ENCODE measurements at places on chromosomes 3 and 15.

GRCh38 chr3:190193210-190193609 is 72.5 kb upstream of the P3H2 start:
- DNase-seq: no peak

DNA sequence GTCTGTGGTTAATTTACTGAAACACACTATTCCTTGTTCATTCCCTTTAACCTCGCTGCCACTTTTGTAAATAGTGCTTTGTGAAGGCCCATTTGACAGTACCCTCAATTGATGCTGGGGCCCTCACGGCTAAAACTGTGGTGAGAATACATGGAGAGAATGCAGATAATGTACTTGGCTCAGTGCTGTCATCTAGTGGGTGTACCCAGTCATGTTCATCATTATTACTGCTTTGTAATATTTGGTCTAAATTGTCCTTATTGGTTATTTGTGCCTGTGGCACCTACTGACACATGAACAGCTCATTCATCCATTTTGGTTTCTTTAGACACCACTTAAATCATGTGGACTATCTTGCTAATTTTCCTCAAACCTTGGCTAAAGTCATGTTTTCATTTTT is 543.6 kb downstream of the EDEM1 start:
- peak; percentile 49 for DNase-seq

- peak; percentile 63 for DNase-seq
These were observed 42.9 kb upstream of the AKAP13 start for GRCh38 chr15:85337425-85338074.

DNA sequence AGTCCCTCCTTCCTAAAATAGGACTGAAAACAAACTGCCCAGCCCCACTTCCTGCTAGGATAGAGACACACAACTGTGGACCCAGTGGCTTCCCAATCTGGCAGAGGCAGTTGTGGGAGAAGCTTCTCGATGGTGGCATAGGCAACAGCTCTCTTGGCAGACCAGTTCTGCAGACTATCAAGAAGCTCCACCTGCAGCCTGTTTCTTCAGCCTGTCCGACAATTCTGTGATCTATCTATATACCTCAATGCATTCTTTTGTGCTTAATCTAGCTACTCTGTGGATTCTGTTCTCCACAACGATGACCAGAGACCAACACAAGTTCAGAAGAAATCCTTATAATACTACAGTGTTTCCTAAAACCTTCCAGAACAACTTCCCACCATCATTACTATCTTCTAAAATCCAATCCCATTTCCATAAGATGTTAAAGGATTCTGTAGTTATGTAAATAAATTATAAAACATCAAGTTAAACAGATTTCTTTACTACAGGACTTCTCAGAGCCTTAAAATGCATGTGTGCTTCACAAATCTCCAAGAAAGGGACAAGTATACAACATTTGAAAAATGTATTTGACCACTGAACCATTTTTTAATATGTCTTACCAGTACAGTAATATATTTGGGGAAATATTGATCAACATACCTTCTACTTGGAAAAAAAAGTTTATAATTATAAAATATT is 57.7 kb downstream of the IGF2BP2 start:
- no peak for DNase-seq

GRCh38 chr3:40705663-40706062 is 180.9 kb downstream of the ZNF621 start:
- DNase-seq: no peak

DNA sequence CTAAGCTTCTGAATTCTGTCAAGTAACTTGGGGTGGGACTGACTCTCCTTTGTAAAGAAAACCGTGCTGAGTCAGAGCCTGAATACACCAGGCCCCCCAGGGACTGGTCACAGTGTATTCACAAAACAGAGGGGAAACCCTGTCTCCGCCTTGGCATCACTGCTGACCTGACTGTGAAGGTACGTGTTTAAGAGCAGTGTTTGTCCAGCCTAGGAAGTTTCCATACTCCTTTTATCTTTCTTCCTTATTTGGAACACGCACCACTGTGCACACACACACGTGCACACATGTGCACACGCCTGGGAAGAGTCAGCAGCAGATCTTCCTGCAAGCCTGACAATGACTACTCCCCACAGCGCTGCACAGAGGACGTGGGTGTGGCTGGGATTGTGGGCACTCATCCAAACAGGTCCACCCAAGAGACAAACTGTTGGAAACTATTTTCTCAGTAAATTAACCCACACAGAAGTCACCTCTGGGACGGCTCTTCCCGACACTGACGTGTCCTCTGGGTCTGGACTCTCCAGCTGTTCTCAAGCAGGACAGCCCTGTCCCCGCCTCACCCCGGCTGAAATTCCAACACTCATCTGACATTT is 87.7 kb downstream of the ATP10A start:
- peak; percentile 73 for DNase-seq

DNA sequence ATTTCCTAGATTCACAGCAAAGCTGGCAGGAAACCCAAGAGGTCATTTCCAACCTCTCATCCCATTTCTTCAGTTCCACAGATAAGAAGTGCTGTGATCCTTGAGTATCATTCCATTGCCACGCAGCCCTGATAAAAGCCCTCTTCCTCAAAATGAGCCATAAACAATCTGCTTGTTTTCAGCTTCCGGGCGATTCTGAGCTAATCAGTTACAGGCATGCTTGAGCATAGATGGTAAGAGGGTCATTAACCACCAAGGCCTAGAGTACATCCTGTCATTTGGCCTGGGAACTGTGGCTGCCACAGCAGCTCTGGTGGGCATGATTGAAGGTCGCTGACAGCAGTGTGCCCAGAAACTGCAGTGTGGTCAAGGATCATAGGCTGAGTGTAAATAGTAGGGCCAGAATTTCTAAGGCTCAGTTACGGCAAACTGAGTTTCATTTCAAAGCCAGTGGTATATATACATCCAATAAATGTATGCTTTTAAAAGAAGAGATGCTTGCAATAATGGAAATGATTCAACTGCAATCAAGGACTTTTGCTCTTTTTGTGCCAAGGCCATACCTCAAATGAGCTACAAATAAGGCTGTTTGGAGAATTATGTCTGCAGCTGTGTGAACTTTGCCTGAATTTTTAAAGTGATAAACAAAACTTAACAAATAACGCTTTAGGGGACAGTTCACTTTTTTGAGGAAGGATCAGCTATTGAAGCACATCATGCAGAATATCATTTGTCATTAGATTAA is 47.3 kb downstream of the P3H2 start:
- DNase-seq: no peak

DNA sequence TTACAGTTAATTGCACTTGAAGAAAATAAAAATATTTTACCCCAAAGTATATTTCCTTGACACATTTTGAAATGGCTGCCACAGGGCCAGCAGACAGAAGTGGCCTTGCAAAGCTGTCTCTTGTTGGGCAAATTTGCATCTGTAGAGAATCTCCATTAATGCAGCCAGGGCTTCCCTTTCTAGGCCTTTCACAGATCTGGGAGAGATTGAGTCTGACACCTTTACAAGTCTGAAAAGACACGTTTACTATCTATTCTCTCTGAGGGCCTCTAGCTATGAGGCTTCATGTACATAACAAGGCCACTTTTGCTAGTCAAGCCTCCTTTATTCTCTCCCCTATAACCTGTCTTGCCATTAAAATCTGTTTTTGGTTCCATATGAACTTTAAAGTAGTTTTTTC is 135.9 kb downstream of the ANO10 start:
- DNase-seq: no peak

DNA sequence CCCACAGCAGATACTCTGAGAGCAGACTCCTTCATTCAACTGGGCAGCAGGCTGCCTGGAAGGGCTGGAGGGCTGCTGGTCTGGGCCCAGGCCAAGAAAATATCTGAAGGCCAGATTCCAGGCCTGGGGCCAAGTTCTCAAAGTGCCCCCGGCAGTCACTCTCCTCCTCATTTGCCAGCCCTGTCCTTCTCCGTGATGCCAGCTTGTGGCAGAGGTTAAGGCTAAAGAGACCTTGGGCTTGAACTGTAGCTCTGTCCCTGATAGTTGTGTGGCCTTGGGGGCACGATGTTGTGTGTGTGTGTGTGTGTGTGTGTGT is 39.0 kb downstream of the FAM3D start:
- no peak for DNase-seq

DNA sequence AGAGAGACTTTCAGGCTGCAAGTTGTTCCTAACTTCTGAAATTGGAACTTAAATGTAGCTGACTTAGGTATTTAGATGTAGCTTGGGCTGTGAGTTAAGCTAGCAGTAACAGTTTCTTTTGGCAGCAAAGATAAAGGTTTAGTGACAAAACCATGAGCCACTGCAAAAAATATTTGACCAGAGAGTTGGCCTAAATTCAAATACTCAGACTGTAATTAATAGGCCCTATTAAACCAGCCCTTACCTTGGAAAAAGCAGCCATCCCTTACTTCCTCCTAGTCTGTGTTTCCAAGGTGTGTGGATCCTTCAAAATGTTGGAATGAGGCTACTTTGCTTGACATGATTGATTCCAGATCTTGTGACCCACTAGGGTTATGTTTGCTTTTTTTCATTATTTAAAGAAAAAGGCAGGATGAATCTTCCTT is 8.2 kb downstream of the TPM1 start:
- no peak for DNase-seq

DNA sequence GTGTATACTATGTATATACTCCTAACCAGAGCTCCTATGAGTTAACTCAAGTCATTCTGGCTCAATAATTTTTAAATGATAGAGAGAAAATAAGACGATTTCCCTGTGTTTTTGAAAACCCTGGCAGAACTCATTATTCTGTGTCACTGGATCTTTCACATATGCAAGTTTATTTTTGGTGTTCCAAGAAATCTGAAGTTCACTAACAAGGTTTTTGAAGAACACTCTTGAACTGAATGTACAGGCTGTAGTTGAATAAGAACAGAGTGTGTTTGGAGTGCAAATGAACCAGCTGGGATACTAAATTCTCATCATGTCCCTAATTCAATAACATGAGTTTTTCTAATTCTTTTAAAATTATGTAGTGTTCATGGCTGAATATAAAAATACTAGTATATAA is 466.9 kb upstream of the SUCLG2 start:
- no peak for DNase-seq

GRCh38 chr15:77859491-77860060 is 217.9 kb downstream of the TBC1D2B start:
- peak; percentile 84 for DNase-seq

DNA sequence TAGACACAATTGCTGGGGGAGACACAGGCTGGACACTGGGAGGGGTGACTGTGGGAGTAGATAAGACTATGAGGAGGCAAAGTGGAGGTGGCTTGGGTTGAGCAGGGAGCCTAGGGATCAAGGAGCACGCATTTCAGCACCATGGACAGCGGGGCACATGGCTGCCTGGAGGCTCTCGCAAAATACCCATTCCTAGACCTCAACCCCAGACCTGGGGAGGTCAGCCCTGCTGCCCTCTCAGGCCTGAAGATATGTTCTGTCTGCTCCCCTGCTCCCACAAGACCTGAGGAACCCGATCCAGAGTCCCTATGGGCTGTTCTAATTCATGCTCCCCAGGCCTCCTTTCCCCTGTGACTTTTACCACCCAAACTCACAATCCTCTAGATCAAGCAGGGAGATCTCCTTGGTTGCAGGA is 16.0 kb upstream of the CPEB1 start:
- peak; percentile 93 for DNase-seq

DNA sequence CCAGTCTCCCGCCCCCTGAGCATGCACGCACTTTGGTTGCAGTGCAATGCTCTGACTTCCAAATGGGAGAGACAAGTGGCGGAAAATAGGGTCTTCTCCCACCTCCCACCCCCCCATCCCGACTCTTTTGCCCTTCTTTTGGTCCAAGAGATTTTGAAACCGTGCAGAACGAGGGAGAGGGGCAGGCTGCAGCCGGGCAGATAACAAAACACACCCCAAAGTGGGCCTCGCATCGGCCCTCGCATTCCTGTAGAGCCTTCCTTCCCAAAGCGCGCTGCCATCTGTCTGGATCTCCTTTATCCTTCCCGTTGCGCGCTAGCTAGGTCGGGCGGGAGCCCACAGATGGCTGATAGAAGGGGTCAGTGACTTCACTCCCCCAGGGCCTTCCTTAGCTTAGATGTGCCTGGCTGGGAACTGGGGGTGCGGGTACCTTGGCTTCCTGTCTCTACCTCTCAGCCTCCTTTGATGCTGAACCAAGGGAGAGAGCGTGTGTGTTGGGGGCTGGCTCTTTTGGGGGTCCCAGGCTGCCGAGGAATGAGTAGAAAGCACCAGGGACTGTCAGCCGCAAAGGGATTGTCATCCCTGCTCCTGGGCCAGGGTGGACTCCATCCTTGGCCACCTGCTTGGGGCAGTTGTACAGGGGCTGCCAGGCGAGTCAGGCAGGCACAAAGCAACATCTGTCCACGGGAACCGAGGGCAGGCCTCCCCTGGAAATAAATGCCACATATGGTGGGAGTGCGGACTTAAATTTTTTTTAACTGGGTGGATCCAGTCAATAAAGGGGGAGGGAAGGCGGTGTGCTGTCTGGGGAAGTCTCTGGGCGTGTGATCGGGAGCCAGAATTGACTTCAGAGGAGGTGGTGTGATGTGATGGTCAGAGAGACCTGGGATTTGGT is 1.8 kb downstream of the SMAD3 start:
- peak; percentile 71 for DNase-seq

- DNase-seq: no peak
These were observed 55.8 kb upstream of the FAM98B start for GRCh38 chr15:38398134-38398533.

DNA sequence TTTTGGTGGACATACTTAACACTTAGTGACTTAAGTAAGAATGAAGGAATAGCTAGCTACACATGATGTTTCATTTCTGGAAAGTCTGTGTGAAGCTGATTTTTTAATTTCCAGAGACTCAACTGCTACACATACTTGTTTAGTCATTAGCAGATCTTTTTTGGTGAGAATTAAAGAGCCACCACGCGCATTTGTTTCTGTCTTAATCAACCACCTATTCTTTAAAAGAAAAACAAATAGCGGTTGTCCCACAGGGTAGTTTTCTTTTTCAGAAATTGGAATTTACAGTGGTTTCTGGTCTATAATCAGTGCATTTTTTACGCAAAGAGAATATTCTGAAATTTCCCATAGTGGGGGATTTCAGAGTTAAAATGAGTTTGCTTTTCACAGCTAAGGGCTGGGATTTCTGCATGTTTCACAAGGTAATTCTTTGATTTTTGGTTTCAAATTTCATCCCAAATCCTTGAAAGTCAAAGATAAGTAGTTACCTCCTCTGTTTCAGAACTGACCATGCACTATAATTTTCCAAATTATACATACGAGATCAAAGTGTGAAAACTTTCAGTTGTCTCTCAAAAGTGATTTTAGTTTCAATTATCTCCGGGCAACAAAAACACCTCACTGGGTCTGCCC is 631.0 kb upstream of the GRM7 start:
- no peak for DNase-seq

GRCh38 chr15:46322753-46323152 is 687.9 kb downstream of the SQOR start:
- no peak for DNase-seq

GRCh38 chr3:13879102-13879945 is 547 bp downstream of the WNT7A start:
- peak; percentile 86 for DNase-seq

GRCh38 chr15:77208241-77208640 is 137.3 kb upstream of the TSPAN3 start:
- no peak for DNase-seq

- DNase-seq: no peak
These were observed 326.6 kb upstream of the C2CD4B start for GRCh38 chr15:62491642-62492041.

DNA sequence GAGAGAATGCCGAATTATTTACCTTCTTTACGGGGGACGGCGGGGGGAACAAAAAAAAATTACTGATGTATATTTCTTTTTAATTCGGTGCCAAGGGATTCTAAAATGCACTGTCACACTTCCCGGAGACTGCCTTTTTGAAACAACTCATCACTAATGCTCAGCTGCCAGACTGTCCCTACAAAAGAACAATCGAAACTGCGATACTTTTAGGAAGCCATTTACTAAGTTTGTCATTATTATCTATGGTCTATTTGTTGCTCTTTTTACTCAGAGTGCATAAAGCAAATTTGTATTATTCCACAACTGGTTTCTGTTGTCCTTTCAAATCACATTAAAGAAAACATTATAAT is 60.8 kb downstream of the TM4SF4 start:
- DNase-seq: no peak

Measured in endodermal cell (in vitro differentiated cells).